Bronchus fibroblast of lung (primary cell): ENCODE measurements at places on chromosomes 7 and 10. TPM values are rescaled to one million over a fixed set of nuclear protein-coding genes. Genes with fewer than 3 reads are reported as not detected.

FBXL13 gene
- 0.30 and 0.34 TPM in 2 replicates for total RNA-seq

MACROH2A2 gene
- total RNA-seq = 20.8 and 21.2 TPM in 2 replicates

SPDYE11 gene
- not detected in 2 replicates for total RNA-seq

SMC3 gene
- total RNA-seq = 18.0 and 28.1 TPM in 2 replicates

PCLO gene
- 0.17 and 0.30 TPM in 2 replicates for total RNA-seq

GPR85 gene
- 4.6 and 5.2 TPM in 2 replicates for total RNA-seq

BMS1 gene
- 11.4 and 14.0 TPM in 2 replicates for total RNA-seq

NPC1L1 gene
- total RNA-seq = not detected in 2 replicates

LMBR1 gene
- 18.2 and 18.3 TPM in 2 replicates for total RNA-seq

HOXA3 gene
- total RNA-seq = 1.3 and 2.9 TPM in 2 replicates

GRM3 gene
- not detected in 2 replicates for total RNA-seq

KIAA1549 gene
- total RNA-seq = 0.67 and 1.0 TPM in 2 replicates

FRG2B gene
- not detected in 2 replicates for total RNA-seq

NYAP1 gene
- total RNA-seq = 1.8 and 3.9 TPM in 2 replicates

CNTNAP2 gene
- under 0.01 TPM in 1 of 2 replicates, not detected in the other for total RNA-seq

SPACDR gene
- 1.8 and 2.7 TPM in 2 replicates for total RNA-seq

ANKRD16 gene
- total RNA-seq = 4.6 and 5.4 TPM in 2 replicates

TRIM74 gene
- under 0.01 TPM in 1 of 2 replicates, not detected in the other for total RNA-seq

ASB10 gene
- total RNA-seq = not detected in 2 replicates

BTBD16 gene
- not detected in 2 replicates for total RNA-seq

DPP6 gene
- total RNA-seq = not detected in 2 replicates

DGKI gene
- total RNA-seq = 1.2 TPM in 2 replicates

DIP2C gene
- total RNA-seq = 9.5 and 10.9 TPM in 2 replicates

CRHR2 gene
- not detected in 2 replicates for total RNA-seq

DTX2 gene
- 10.9 and 12.4 TPM in 2 replicates for total RNA-seq

MUC3A gene
- total RNA-seq = not detected in 2 replicates

H2AZ2 gene
- total RNA-seq = 260 TPM in 2 replicates

TMEM196 gene
- total RNA-seq = under 0.01 TPM in 1 of 2 replicates, not detected in the other

AHR gene
- total RNA-seq = 42.2 and 50.8 TPM in 2 replicates

AOC1 gene
- total RNA-seq = not detected in 2 replicates

ITPRID1 gene
- not detected in 2 replicates for total RNA-seq

AKR1C3 gene
- 0.67 and 1.8 TPM in 2 replicates for total RNA-seq

HMX3 gene
- total RNA-seq = not detected in 2 replicates

ARHGAP21 gene
- total RNA-seq = 54.0 and 59.0 TPM in 2 replicates

CFAP46 gene
- 1.6 and 3.9 TPM in 2 replicates for total RNA-seq

FAM25G gene
- total RNA-seq = not detected in 2 replicates

UCMA gene
- not detected in 2 replicates for total RNA-seq

KEL gene
- total RNA-seq = under 0.01 TPM in 1 of 2 replicates, not detected in the other

CFTR gene
- total RNA-seq = 0.30 and 0.67 TPM in 2 replicates

MPP7 gene
- total RNA-seq = 0.45 and 0.84 TPM in 2 replicates

ACHE gene
- 0.34 TPM in 1 of 2 replicates, not detected in the other for total RNA-seq

C10orf105 gene
- total RNA-seq = not detected in 2 replicates

NPSR1 gene
- total RNA-seq = not detected in 2 replicates

CDHR1 gene
- total RNA-seq = under 0.01 TPM in 2 replicates

SUPV3L1 gene
- 17.7 and 23.5 TPM in 2 replicates for total RNA-seq

CPN1 gene
- total RNA-seq = not detected in 2 replicates
